ENCODE measurements at places on chromosomes 11 and 22.

- no peak for DNase-seq
Measured at GRCh38 chr22:47738472-47739013, 976.1 kb downstream of the TBC1D22A start.

GRCh38 chr11:17601676-17602075 is 54.6 kb downstream of the OTOG start:
- no peak for DNase-seq

GRCh38 chr11:123519055-123519796 is 89.2 kb downstream of the GRAMD1B start:
- no peak for DNase-seq

DNA sequence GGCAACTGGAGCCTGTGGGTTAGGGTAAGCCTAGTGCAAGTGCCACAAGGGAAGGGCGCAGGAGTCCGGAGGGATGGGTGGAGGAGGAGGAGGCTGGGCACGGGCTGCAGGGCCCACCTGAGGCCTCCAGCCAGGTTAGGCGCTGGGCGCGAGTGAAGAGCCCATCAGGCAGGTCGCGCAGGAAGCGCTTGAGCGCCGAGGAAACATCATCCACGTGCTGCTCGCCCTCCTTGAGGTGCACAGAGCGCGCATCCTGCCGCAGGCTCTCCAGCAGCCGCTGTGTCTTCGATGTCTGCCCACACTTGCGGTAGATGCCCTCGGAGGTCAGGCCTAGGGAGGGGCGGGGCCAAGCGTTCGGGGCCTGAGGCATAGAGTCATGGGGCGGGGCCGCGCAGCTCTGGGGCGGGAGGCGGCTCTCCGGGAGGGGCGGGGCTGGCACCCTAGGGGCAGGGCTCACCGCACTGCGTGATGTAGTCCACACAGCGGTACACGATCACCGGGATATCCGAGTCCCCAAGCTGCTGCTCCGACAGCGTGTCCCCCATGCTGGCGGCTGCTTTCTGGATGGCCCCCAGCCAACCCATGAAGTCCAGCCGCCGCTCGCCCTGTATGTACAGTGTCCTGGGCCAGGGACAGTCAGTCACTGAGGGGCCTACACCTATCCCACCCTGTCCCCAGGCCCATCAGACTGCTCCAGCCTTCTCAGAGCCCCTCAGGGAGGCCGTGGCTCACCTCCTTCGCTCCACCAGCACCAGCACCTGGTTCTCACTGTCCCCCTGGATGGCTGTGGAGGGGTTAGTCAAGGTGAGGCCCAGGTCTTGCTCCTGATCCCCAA is 22.9 kb upstream of the PDE2A start:
- DNase-seq, result no peak

- no peak for DNase-seq
Measured at GRCh38 chr11:47314992-47315391, 37.5 kb downstream of the MYBPC3 start.
